AG20443 (cell line): ENCODE measurements at places on chromosomes 13 and 19.

DNA sequence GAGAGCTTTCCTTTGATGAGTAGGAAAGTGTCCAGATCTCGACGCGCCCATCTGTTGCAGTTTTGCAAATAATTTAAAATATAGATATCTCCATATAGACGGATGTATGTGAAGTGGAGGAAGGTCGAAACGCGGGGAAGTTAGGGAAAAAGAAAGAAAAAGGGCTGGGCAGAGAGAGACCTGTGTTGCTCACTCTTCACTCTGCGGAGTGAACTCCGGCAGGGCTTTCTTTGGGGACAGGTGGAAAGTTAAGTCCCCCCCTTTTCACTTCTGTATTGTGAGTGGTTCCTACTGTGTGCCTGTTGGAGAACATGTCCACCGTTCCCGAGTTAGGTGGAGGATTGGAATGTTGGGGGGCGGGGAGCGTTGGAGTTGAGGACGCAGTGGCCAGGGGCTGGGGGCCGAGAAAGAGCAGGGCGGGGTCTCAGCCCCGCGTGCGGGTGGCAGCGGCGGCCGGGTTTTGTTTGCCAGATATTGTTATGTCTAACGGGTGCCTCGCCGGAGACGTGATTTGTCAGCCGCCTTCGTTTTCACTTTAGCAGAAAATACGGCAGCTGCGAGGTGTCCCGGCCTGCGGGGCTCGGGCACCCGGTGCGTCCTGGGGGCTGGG, 145.1 kb upstream of the ZNF536 start:
- DNase-seq: no peak

DNA sequence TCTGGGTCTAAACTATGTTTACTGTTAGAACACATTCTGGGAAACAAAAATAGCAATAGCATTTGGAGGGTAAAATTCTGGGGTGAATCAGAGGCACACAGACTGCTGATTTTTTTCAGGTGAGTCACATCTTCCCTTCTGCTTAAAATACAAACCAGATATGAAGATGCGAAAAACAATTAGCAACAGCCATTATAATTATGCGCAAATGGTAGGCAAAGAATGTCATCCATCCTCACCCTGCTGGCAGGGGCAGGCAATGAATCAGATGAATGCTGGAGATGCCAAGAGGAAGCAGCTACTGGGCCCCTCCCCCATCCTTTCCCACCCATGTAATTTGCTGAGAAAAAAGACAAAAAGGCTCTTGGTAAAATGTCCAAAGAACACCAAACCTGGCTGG, 282.9 kb downstream of the KLF5 start:
- DNase-seq: peak; percentile 58

- no peak for DNase-seq
Observed at GRCh38 chr19:3839941-3840340, 28.9 kb downstream of the ZFR2 start.

GRCh38 chr13:27270594-27271520, at the start of gene RASL11A:
Gene RASL11A, plus strand, starts transcription at chr13:27270830. Its CDS starts 115 bp downstream, at chr13:27270945.
- DNase-seq: peak; percentile 94

- no peak for DNase-seq
Observed at GRCh38 chr13:107296804-107297203, 728.9 kb upstream of the ARGLU1 start.

- peak; percentile 17 for DNase-seq
Observed at GRCh38 chr19:10219678-10220077, 11.5 kb downstream of the S1PR2 start.

DNA sequence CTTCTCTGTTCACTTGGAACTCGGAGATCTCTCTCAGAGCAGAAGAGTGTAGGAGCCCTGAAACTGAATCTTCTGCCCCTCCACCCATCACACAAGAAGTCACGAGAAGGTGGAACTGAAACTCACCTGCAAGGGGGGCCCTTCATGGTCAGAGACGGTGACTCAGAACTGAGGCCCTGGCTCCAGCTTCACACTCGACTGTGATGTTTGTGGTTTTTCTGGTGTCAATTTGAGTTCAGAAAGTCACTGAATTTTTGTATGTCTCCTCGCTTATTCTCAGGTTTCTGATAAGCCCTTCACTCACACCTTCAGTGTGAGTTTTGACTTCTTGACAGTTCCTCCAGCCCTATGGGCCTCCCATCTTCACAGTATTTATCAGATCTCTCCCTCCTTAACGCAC, 23.1 kb downstream of the SIGLEC5 start:
- DNase-seq: no peak

- DNase-seq: peak; percentile 89
Observed at GRCh38 chr19:11446652-11447301, 11.3 kb downstream of the PRKCSH start.

DNA sequence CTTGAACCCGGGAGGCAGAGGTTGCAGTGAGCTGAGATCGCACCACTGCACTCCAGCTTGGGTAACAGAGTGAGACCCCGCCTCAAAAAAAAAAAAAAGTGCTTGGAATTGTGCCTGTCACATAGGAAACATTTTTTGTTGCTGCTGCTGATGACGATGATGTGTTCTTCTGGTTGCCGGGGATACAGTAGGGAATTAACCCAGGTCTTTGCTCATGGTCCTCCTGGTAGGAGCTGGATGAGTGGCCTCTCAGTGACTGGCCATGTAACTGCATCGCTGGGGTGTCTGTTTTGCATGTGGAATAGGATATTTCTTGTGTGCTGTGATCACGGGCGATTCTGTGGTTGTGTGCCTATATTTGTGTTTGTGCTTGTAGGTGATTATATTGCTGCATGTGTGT, 4.7 kb upstream of the CNFN start:
- no peak for DNase-seq
